ENCODE measurements at places on chromosomes 2 and 18.
A peak's percentile ranks its signal among the peaks of the same experiment; 100 is the strongest.

GRCh38 chr2:181457741-181458425 lies 697 bp downstream of the ITGA4 start:
- peak; percentile 59 for DNase-seq

DNA sequence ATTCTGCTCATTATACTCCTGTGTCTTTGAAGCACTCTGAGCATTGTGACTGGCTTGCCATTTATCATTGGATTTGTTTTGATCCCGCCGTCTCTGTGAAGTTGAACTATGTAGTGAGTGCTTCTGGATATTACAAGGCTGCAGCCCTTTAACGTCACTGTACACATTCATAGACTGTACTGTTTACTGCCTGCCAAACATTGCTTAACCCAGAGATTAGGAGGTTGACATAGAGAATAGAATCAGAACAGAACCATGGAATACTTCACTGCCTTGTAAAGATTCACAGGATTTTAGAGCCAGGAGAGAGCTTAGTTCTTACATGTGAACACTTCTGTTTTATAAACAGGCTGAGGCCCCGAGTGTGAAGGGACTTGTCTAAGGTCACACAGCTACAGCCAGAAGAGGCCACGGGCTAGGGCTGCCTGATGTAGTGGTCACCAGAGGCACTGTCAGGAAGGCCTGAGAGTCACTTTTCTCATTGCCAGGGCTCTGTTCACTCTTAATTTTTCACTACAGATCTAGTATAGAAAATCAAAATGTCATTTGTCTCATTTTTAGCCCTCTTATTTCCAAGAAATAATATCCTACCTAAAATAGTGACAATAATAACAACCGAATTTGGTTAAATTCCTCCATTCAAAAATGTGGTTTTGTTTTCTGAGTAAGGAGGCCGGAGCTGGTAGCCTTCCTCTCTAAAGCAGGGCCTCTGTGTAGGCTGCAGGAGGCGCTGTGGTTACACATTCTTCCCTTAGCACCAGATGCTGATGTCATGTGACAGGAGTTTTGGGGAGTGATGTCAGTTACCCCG lies 87.9 kb downstream of the UGGT1 start:
- DNase-seq = peak; percentile 73

DNA sequence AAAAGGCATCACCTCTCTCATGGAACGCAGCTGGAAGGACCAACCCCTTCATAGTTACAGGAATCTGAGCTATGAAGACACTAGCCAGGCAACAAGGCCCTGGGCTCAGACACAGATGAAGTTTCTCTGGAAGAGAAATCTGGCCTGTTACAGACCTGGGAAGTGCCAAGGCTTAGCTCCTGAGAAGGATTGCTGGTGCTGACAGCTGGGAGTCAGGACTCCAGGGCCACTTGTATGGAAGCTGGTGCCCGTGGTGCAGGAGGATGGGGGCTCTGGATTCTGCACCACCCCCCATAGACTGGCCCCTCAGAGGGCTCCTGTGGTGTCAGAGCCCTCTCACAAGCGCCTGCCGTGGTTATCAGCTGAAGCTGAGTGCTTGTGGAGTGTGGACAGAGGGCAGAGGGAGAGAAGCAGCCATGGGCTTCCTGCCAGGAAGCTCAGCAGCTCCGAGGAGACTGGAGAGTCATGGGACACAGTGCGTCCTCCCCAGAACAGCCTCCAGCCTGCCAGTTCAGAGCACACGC lies 87.3 kb upstream of the LCLAT1 start:
- DNase-seq = no peak

DNA sequence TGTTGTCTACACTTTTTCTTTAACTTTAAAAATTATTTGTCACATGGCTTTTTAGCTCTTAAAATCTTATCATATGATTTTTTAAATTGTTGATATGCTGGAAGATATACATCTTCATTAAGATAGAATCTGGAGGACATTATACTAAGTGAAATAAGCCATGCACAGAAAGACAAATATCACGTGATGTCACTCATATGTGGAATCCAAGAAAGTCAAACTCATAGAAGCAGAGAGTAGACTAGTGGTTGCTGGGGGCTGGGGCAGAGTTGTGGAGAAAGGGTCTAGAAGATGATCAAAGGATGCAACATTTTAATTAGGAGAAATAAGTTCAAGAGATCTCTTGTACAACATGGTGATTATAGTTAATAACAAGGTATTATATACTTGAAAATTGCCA lies 280.9 kb downstream of the GULP1 start:
- no peak for DNase-seq

- no peak for DNase-seq
Observed at GRCh38 chr18:22342625-22343024, 75.1 kb downstream of the CTAGE1 start.

GRCh38 chr2:172834881-172835280 lies 99.2 kb downstream of the RAPGEF4 start:
- DNase-seq = no peak

GRCh38 chr18:55427951-55428350 lies 160.0 kb downstream of the TCF4 start:
- no peak for DNase-seq

DNA sequence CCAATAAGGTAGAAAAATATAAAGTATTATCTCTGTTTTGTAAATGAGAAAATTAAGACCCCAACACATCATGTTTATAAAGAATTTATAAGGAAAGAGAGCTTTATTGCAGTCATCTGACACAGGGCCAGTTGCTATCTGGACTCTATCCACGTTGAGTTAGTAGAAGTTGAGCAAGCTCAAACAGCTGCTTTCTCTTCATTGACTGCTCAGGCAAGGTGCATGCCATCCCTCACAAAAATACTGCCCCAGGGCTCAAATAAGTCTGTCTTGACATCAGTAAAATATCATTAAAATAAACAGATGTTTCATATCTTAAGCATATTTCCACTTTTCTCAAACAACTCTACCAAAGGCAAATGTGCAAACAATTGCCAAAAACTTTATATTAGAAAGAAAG lies 14.8 kb downstream of the COL5A2 start:
- no peak for DNase-seq

DNA sequence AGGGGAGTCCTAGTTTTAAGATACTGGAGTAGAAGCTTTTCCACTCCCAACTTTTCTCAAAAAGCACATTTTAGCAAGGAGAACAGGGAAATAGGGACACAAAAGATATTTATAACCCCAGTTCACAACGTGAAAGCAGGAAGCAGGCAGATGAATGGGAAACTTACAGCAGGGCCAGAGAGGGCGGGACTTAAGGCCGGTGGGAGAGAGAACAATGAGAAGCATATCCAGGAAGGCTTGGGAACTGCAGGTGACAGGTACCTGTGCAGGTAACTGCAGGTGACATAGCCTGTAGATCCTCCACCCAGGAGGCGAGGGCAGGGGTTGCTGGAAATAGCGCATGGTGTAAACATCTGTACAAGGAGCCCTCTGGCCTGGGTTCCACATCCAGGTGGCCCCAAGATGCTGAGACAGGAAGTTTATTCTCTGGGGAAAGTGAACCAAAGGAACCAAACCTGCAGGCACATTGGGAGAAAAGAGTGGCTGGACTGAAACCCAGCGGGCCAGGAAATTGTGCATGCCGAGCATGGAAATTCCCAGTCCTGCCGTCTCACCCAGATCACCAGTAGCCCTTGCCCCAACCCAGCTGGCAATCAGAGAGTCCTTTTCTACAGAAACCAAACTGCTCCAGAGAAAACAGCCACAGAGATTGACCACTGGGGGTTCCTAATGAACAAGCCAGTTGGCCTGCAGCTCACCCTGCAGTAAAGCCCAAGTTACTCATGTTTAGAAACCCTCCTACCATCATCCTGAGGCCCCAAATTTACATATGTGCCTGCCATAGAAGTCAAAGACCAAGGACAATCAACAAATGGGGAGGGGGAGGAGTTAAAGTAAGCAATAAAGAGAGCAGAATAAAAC lies 24.3 kb upstream of the COL6A3 start:
- no peak for DNase-seq

DNA sequence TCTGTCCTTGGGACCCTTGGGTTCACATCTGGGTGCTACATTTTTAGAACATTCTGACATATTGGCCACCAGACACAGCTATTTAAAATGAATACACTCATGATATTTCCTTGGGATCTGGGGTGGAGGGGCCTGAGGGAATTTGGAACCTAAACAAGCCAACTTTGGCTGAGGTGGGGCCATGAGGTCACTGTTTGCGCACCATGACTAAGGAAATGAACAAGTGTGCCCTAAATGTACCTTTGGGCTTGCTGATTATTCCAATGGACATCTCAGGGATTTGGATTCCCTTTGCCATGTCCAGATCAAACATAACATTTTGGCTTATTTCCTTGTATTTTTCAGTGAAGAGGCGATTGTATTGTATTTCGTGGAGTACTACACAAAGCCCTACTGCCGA lies 80.5 kb upstream of the SEC11C start:
- DNase-seq = no peak

DNA sequence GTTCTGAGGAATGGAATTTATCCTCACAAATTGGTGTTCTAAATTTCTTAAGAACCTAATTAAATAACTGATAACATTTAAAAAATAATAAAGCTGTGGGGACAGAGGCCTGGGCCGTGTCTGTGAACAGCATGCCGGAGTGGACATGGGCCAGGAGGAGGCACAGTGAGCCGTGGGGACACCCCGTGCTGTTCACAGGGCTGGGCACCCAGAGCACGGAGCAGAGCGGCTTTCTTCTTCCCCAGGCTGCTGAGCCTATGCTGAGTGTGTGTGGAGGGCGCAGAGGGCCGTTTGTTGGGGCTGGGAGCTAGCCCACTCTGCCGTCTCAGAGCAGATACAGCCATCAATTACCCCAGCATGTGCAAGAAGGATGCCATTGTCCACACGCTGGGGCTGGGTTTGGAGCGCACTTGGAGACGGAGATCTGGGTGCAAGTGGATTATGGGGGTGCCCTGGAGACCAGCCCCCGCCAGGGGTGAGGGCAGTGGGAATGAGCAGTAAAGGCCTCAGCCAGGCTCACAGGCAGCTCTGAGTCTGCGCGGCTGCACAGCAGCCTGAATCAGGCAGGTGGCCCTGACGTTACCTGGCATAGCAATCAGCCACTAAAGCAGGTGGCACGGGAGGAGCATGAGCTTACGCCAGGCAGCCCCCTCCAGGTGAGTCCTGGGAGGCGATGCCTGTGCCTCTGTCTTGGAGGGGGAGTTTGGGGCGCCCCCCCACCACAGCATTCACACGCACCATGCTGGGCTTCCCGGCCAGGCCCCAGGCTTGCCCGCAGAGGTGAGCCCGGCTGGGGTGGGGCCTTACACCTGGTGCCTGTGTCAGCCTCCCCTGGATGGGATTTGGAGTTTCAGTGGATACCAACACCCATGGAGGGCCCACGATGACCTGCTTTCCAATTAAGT lies 52.1 kb upstream of the SLC66A3 start:
- DNase-seq = no peak

- DNase-seq = no peak
Observed at GRCh38 chr18:36905571-36905970, 76.6 kb downstream of the KIAA1328 start.

GRCh38 chr2:239112127-239112774 lies 264.4 kb downstream of the TWIST2 start:
- no peak for DNase-seq

- peak; percentile 30 for DNase-seq
Observed at GRCh38 chr2:241882091-241882625, 12.6 kb downstream of the RTP5 start.

- peak; percentile 96 for DNase-seq
Observed at GRCh38 chr18:2971741-2972552, 41.0 kb downstream of the LPIN2 start.

DNA sequence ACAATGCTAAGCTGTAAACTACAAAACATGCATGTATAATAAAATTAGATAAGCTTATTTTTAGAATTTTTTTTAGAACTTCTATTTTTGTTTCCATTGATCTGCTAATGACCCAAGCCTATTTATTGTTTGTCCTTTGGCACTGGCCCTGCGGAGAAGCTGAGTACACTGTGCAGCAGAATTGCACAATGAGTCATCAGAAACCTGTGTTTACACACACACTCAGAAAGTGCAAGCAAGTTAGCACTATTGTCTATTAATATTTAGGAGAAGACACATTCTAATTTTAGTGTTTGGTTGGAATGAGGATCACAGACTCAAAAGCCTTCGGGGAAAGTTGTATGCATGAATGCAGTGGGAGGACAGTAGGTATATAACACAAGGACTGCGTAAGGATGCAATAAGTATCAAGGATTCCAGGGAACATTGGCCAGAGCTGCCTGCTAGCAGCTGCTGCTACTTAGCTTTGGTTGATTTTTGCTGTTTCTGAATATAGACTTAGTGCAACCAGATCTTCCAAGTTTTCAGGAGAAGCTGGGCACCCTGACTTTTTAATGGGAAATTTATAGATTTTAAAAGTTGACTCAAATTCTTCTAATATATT lies 128.2 kb downstream of the KCNH7 start:
- DNase-seq = no peak

DNA sequence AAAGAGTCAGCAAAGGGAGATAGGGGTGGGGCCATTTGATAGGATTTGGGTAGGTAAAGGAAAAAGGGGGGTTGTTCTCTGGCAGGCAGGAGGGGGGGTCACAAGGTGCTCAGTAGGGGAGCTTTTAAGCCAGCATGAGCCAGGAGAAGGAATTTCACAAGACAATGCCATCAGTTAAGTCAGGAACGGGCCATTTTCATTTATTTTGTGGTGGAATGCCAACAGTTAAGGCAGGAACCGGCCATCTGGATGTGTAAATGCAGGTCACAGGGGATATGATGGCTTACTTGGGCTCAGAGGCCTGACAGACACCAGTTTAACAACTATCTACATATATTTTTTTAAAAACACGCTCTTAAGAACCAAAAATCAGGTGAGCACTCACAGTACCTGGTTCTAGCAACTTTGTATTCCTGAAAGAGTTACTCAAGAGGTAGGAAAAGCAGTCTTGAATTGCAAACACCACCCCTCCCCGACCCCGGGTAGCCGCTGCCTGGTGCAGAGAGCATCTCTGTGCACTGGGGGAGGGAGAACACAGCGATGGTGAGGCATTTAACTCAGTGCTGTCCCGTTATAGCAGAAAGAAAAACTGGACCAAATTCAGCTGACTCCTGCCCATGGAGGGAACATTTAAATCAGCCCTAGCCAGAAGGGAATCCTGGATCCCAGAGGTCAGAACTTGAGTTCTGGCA lies 414.5 kb upstream of the KLHL29 start:
- DNase-seq = no peak

DNA sequence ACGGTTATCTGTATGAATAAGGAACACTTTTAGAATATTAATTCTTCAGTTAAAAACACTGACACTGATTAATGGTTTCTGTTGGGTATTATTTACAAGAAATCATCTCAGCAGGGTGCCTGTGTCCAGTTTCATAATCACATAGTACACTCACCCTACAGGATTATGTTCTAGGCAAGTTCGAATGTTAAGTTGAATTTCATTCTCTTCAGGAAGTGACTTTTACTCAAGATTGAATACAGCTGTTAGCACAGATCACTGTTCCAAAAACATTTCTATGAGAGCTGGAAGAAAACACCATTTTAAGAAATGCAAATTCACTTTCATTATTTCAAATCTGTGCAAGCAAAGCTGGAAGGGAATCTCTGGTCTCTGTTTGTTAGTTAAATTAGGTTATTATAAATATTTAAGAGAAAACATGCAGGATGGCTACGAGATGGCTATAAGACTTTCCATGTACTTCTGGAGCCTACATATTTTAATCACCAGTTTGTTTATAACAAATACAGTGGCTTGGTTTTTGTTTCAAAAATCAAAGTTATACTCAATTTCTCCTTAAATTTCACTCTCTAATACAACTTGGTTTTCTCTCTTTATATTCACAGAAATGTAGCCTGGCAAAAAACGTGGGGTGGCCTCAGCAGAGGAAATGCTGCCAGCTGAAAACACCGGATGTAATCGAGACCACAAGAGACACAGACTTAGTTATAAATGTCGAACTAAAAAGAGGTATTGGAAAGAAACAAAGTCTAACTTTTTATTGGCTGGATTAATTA lies 65.8 kb downstream of the RBMS1 start:
- DNase-seq = peak; percentile 60

GRCh38 chr18:635171-635570 lies 22.3 kb upstream of the TYMS start:
- no peak for DNase-seq

Measured in suppressor macrophage treated with lipopolysaccharide for 1 hour (primary cell).